CD4-positive, alpha-beta T cell treated with Interleukin-1 beta for 1 hour (primary cell): ENCODE measurements at places on chromosomes 13 and 19.

GRCh38 chr19:42037649-42038048 is 32.4 kb downstream of the GRIK5 start:
- DNase-seq = no peak

GRCh38 chr19:4199699-4200293 is 17.3 kb downstream of the ANKRD24 start:
- DNase-seq = no peak

DNA sequence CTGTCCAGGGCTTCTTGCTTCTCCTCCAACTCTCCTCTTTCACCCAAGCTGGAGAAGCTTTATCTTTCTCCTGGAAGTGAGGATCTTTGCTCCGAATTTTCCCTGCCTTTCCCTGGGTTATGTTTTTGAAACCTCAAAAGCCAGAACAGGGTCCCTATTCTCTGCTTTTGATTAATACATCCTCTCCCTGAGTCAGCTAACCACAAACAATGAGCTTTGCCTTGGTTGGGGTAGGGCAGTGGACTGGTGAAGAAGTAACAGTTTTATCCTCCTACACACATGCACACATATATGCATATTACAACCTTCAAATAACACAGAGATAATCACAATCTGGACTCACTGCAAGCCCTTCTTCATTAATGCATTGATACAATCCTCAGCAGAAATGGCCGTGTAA is 44.6 kb downstream of the DLEU7 start:
- no peak for DNase-seq

- DNase-seq = no peak
These were observed 606 bp downstream of the ERCC1 start for GRCh38 chr19:45423033-45423588.

DNA sequence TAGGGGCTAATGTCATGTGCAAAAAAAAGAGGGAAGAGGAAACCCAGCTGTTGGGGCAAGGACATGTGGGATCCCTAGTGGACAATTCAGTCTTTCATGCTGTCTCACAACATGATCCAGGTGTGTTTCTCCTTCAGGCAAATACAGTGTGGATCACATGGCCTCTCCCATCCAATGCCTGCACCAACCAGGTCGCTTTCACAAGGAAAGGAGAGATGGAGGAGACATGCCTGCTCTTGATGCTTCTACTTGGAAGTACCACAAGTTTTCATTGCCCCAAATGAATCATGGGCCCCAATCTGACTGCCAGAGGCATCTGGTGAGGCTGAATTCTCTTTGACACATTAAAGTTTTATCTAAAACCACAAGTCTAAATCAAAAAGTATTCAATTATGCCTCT is 82.1 kb downstream of the DLEU7 start:
- no peak for DNase-seq

DNA sequence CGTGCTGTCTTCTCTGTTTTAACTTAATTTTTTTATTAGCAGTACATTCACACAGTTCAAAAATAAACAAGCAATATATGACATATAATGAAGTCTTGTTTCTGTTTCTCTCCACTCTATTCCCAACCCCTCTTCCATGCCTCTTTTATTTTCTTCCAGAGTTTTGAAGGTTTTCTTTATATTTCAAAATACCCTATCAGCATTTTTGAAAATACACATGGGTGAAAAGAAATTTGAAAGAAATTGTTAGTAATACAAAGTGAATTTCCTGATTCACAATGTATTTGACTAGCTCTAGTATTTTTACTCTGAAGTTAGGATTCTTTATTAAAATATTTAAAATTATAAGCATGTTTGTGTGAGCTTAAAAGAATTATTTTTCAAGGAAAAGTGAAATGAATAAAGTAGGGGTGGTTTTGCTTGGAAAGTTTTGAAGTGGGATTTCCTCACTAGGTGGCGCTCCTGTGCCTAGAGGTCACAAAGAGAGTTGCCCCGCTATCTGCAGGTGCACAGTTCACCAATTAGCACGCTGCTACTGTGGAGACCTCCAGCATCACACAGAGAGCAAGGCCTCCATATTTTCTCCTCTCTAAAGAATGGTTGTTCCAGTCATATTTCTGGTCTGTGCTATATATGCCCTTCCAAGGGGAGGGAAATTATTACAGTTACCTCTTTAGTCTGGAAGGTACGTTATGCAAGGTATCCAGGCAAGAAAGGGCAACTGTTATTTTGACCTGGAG is 37.6 kb downstream of the SOX21 start:
- no peak for DNase-seq

- DNase-seq = no peak
These were observed 64.5 kb upstream of the SLC10A2 start for GRCh38 chr13:103130681-103131210.

DNA sequence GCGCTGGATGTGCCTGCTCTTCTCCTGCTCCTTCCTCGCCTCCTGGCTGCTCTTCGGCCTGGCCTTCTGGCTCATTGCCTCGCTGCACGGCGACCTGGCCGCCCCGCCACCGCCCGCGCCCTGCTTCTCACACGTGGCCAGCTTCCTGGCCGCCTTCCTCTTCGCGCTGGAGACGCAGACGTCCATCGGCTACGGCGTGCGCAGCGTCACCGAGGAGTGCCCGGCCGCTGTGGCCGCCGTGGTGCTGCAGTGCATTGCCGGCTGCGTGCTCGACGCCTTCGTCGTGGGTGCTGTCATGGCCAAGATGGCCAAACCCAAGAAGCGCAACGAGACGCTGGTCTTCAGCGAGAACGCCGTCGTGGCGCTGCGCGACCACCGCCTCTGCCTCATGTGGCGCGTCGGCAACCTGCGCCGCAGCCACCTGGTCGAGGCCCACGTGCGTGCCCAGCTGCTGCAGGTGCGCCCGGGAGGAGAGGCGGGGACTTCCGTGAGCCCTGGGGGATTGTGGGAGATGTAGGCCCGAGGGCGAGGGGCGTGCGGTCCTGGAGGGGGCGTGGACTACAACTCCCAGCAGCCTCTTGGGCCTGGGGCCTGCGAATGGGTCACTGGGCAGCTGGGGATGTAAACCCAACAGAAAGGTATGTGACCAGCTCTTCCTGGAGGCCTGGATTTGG is 6.7 kb downstream of the KCNJ14 start:
- no peak for DNase-seq

- no peak for DNase-seq
These were observed 988 bp upstream of the CCDC169 start for GRCh38 chr13:36298535-36299068.

DNA sequence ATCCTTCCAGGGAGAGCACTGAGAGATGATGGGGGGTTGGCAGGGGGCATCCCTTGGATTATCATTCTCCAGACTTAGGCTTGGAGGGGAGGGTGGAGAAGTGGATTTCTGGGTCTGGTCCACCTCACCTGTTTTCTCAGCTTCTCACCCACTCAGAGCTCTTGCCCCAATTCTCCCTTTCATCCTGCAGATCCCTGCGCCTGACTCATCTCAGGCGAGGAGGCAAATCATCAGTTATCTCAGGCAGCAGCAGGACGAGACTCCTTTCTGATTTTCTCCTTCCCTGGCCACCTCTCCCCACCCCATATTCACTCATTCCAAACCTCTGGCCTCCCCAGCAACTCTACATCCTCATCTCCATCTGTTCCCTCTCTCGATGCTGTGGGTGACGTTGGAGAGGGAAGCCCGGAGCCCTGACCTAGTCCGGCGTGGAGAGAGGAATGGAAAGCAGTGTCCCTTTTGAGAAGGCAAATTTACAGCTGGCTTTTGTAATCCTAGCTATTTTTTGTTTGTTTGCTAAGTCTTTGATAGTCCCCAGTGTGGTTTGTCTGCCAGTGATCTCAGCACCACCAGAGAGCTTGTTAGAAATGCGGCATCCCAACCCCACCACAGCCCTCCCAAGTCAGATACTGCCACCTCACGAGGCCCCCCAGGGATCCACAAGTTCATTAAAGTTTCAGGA is 24.0 kb upstream of the TPT1 start:
- no peak for DNase-seq

GRCh38 chr19:16698914-16699313 is 20.7 kb upstream of the NWD1 start:
- DNase-seq = no peak

DNA sequence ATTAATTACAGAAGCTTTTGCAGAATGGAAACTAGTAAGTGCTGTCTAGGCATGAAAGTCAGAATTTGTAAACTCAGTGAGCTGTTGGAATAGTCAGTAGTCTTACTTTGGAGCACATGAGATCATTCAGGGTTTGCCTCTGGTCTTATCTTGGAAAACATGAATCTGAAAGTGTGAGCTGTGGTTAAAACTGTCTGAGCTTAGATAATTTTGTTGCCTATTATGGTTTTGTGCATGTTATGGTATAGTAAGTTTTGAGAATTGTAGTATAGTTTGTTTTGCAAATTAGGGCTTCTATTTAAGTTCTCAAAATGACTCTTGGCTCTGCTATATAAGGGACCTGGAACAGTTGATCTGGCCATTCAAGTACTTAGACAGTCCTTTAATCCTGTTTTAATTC is 53.7 kb upstream of the TRPC4 start:
- DNase-seq = no peak

DNA sequence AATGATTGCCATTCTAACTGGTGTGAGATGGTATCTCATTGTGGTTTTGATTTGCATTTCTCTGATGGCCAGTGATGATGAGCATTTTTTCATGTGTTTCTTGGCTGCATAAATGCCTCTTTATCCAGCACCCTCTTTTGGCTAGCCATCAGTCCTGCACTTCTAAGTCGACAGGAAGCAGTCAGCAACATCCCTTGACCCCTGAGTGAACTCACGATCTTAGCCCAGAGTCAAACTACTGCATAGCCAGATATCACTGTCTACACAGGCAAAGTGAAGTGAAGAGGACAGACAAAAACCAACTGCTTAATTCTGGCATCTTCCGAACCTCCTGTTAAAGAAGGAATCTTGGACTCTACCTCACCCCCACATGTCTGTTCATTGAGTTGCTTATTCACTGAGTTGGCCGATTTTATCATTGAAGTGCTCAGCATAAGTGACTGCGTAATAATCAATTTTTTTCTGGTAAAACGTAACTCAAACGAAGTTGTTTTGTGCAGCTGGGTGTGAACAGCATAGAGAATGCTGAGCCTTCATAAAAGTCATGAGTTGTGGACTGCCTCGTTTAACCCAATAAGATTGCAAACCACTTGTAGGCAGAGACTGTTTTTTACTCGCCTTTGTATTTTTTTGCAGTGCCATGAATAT is 304.2 kb downstream of the COG6 start:
- DNase-seq = no peak

- DNase-seq = no peak
These were observed 18.2 kb upstream of the DCUN1D2 start for GRCh38 chr13:113508521-113509254.

DNA sequence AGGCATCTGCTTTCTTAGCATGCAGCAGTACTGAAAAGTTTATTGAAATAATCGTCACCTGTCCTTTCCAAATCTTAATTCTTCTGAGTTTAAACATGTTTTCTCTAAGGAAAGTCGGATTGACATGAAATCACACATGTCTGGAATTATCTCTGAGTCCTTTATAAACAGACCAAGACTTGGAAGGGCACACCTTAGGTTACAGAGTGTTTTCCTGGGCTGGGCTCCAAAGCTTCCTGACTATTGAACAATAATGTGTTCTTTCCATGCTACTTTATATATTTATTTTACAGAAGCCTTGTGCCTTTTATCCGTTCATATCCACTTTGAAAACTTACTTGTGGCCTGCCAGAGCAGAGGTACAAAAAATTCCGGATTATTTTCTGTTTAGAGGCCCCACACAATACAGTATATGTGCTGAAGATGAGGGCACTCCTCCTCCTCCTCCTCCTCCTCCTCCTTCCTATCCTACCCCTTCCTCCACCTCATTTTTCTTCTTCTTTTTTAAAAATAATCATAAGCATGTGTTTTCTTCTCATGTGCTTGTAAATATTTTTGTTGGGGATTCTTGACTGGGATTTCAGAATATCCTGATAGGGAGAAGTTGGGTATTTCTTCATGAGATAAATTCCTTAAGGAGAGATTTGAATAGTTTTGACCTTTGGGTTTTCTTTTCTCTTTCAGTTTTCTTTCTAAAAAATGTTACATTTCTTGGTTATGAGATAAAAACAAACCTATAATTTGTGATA is 52.3 kb downstream of the LRCH1 start:
- no peak for DNase-seq

DNA sequence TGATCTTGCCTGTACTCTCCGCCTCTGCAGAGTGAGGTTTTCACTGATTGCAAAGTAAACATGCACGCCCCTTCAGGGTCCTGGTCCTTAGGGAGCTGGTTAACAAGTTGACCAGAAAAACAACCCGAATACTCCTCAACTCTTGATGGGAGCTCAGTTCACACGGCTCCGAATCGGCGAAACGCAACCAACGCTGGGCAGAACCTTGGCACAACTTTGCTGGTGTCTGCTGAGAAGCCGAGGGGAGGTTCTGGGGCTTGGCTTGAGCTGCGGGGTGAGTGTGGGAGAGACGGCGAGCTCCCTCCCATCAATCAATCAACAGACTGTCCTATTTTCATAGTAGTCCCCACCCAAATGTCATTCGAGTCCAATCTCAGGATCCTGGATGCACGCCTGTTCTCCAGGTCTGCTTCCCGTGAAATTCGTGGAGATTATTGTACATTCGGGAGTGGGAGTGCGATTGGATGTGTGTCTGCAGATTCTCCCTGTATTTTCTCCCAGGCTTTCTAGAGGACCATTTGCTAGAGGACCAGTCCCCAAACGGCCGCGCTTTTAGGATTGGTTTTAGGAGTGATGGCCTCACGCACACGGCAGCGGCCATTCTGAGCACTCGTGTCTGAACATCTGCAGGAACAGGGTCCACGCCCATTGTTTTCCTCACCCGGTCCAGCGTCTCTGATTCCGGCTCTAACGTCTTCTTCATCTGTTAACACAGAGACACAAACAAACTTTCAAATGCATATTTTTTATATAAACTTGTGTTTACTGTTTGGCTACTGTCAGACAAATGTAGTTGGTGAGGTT is 51.6 kb upstream of the F7 start:
- DNase-seq = no peak

- DNase-seq = no peak
These were observed 541.6 kb downstream of the SUCLA2 start for GRCh38 chr13:47459512-47459911.

DNA sequence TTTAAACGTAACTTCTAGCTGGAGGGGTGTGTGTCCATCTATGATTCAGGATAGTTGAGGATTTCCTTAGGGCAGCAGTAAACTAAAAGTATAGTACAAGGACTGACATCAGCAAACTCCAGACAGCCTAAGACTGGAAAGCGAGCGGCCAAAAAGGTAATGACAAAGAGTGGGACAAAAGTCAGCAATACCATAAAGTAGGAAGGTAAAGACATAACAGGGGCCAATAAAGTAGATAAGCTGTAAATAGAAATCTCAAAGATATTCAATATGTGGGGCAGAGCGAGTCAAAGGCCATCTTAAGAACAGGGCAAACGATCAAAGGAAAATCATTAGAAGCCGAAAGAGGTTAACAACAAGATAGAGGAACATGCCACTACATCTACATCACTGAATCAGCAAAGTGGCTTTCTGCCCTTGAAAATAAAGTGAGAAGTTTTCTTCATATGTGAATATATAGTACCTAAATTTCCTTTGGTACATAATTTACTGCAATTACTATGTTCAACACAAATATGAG is 167.2 kb downstream of the DIAPH3 start:
- DNase-seq = no peak

DNA sequence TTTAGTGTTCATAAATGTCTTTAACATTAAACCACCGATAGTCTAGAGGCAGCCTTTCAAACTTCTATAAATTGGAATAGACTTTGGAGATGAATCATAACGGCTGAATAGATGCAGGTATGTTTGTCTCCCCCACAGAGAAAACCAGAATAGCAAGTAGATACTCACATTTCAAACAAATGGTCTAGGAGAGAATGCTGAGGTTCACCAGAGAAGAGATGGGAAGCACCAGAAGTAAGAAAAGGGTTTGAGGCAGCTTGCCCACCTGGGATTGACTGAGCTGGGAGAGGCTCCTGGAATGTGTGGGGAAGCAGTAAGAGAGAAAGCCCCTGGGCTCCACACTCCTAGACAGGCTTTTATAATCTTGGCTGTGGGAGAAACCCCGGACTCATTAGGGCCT is 6.4 kb downstream of the IGFL3 start:
- DNase-seq = no peak
